ENCODE measurements at places on chromosomes 11 and 22.

GRCh38 chr22:27358096-27358870, 443.3 kb downstream of the MN1 start:
- DNase-seq: no peak

GRCh38 chr11:80603472-80603871, 1162.6 kb upstream of the TENM4 start:
- DNase-seq: no peak

- DNase-seq: no peak
Measured at GRCh38 chr22:37237371-37238268, 6.4 kb downstream of the RAC2 start.

- no peak for DNase-seq
Measured at GRCh38 chr11:115215694-115216617, 288.3 kb downstream of the CADM1 start.

- DNase-seq: no peak
Measured at GRCh38 chr11:10683429-10683828, 10.1 kb downstream of the IRAG1 start.

DNA sequence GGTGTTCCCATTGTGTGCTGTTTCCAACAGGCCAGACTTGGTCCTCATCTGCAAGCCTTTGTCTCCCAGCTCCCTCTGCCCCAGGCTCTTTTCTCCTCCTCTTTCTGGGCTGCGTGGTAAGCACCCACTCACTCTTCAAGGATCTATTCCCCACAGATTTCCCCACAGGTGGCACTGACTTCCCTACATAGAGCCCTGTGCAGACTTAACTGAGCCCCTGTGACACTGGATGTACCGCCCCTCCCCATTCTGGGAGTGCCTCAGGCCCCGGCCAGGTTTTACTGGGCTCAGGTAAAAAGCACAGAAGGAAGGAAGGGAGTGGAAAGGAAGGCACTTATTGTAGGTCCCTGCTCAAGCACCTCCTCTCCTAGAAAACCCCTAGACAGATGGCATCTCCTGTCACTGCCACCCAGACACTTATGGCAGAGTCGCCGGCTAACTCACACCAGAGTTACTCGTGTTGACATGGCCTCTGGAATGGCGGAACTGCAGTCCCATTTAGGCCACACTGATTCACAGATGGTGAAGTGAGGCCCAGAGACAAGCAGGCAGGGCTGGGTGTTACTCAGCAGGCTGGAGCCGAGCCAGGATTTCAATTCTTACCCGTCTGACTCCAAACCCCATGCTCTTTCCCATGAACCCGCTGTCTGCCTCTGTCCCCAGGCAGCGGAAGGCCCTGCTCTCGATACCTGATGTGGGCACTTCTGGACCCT, 47.2 kb downstream of the LRRC32 start:
- DNase-seq: no peak

DNA sequence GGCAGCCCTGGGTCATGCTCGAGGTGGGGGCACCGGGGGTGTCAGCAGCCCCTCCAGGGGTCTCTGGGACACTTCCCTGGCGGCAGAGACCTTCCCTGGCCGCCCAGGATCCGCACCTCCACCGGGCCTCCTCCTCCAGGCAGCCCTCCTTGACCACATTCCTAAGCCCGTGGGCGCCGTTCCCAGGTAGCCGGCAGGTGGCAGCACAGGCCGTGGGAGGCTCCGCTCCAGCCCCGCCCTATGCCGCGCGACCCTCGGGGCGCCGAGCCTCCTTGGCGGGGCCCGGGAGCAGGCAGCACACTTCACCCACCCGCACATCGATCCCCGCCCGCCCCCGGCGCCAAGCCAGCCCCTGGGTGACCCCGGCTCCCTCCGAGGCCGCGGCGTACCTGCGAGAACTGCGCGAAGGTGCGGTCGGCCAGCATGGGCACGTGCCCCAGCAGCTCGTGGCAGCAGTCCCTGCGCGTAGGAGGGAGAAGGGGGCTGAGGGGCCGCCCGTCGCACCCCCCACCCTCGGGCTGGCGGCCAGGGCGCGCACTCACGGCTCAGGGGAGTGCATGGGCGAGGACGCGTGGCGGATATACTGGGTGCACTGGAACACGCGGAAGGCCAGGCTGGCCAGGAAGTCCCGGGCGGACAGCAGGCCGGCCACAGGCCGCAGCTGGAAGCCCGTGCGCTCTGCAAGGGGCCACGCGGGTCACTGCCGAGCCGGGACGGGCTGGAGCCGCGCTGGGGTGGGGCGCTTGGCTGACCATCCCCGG, 5.3 kb upstream of the INS start:
- no peak for DNase-seq

GRCh38 chr11:70381872-70382861, 16.2 kb upstream of the CTTN start:
- DNase-seq: no peak

GRCh38 chr11:99638073-99638553, 617.4 kb downstream of the CNTN5 start:
- DNase-seq: no peak

Data from stimulated activated CD8-positive, alpha-beta memory T cell treated with anti-CD3 and anti-CD28 coated beads, Interleukin-7, amount 100 ng/mL, for 1 hour (primary cell).